Osteoblast (primary cell): ENCODE measurements at places on chromosomes 3 and 15.
A peak's percentile ranks its signal among the peaks of the same experiment; 100 is the strongest.

GRCh38 chr3:56724676-56725075 lies 41.6 kb upstream of the TASOR start:
- DNase-seq: no peak

- DNase-seq: no peak
Observed at GRCh38 chr15:34718681-34719665, 35.8 kb downstream of the GJD2 start.

DNA sequence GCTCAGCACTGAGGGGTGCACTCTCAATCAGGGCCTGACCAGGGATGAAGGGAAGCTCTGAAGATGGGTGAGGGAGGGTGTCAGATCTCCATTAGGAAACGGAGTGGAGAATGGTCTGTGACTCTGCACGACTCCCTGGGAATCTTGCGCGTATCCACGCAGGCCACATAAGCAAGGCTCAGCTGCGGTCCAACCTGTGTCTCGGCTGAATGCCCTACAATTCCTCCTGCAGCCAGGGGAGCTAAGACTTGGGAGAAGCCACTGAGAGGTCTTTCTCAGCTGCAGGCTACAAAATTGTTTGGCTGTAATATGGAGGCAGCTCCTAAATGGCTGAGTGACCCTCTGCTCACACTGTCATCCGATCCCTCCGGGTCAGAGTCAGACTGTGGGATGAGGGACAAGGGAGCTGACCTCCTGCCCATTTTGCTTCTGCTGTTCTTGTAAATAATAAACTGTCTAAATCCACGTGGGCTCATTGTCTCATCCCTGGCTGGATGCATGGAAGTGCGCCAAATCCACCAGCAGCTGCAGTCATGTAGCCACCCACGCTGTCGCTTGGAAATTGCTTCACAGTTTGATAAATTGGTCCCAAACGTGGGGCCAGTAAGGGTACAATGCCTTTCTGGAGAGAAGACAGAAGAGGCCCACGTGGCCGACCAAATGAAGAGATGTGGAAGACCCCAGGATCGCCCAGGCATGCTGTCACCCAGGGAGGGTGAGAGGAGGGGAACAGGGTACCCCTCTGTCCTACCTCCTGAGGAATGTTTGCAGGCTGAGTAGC lies 30.5 kb downstream of the ALS2CL start:
- peak; percentile 71 for DNase-seq

GRCh38 chr15:33032053-33032452 lies 162.5 kb downstream of the FMN1 start:
- DNase-seq: peak; percentile 44

DNA sequence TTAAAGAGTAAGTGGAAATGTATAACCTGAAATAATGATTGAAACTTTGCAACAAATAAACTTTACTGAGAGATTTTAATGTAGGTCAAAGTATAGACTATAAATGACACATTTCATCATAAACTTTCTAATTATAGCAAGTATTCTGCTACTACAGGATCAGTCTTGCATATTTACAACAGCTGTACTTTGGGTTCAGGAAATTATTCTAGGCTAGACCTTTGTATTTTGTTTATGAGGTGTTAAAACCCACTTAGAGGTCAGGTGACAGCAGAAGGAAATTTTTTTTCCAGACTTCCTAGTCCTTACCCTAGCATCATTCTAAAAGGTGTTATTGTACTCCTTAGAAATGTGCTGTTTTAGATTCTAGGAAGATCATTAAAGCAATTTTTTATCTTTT lies 2.3 kb downstream of the RNF7 start:
- DNase-seq: no peak

DNA sequence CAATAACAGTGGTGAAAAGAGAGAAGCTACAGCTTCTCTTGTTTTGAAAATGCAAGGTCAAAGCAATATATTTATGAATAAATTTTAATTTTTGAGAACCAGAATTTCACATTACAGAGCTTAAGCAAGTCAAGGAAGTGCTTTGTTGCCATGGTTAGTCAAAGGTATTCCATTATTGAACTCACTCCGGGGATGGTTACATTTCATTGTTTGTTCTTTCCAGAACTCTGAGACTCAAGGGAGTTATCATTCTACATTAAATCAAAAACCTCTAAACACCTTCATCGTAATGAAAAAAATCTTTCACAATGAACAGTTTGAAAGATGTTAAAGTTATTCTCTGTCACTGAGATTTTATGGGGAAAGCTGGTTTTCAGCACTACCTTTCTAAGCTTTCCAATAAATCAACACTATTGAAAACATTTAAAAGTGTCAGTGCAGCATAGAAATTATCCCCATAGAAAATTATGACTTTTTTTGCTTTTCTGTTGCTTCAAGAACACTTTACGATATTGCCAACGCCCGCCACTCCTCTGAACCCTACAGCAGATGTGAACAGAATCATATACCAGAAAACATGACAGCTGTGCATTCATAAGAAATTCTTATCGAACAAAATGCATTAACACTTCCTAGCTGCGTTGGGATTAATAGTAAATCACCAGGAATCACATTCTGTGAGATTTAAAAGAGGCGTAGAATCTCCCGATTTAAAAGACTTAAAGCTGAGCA lies 83.0 kb downstream of the OTOL1 start:
- DNase-seq: no peak

DNA sequence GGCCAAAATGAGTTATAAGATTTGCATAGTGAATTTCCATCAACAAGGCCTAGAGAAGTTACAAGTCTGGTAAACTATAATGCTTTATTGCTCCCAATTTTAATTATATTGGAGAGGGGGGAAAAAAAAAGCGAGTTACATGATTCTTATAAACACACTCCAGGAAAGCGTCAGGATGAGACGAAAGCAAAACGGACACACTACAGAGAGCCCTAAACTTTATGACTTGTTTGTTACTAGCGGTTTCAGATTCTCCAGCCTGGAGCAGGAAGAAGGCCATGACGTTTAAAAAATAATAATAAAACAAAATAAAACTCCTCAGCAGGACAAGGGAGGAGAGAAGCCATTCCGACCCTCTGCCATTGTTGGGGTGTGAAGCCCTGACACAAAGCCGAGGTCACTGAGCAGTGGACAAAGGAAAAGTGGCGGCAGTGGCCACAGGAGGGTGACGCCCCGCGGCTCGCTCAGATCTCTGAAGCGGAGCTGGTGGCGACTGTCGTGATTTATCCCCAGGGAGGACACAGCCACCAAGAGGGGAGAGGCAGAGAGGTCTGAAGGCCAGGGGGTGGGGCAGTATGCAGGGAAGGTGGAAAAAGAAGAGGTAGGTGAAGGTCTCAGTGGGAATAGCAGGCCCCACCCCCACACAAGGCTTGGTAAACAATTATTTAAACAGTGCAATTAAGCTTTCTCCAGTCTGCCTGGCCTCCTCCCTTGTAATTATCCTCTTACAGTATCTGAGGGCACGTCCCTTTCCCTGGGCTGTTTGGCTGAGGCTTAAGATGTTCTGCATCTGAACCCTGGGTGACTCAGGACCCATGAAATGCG lies 45.3 kb downstream of the ADAMTS9 start:
- DNase-seq: no peak

DNA sequence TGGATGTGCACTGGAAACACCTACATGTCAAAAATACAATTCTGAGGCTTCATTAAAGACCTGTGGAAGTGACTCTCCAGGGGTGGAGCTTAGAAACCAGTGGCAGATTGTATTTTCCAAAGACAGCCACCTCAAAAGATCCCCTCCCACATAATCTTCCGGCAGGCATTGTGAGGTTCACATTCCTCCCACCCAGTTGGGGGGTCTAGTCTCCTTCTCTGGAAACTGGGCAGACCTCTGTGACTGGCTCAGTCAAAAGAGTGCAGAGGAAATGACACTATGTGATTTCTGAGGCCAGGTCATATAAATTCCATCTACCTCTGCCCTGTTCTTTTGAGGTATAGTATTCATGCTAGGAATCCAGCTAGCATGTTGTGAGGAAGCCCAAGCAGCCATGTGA lies 1.9 kb upstream of the CFAP92 start:
- peak; percentile 41 for DNase-seq

DNA sequence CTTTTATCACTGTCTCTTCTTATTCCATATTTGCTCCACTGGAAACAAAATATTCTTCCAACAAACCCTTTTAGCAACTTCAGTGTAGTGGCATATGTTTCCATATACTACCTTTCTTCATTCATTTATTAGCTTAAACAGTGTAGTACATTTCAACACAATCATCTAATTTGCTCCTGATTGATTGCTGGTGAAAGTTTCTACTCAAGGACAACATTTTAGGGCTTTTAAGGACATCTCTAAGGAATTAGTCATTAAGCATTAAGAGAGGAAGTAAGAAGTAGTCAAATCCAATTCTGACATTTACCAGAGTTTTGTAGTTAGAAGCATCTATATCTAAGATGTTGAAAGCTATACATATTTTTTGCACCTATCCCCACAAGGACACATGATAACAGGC lies 55.8 kb downstream of the RSRC1 start:
- no peak for DNase-seq

GRCh38 chr15:63466378-63467192 lies 37.8 kb upstream of the USP3 start:
- peak; percentile 89 for DNase-seq

GRCh38 chr3:31255007-31255581 lies 277.6 kb upstream of the STT3B start:
- no peak for DNase-seq

DNA sequence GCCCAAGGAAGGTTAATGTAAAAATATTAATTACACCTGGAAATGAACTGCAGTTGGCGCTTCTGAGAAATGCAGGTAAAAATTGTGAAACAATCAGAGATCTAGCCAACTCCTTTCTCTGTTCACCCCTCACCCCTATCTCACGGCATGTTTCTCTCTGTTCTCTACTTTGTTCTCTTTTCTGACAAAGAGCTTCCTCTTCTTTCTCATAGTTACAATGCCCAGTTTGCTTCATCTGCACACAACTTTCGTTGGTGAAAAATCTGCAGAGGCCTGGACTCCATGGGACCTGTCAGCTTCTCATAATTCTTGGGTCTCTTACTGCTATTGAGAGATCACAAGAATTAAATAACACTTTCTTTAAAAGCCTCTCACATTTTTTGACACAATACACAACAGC lies 212.9 kb upstream of the LRRN1 start:
- no peak for DNase-seq

- no peak for DNase-seq
Observed at GRCh38 chr15:36075333-36075732, 504.1 kb upstream of the CDIN1 start.

DNA sequence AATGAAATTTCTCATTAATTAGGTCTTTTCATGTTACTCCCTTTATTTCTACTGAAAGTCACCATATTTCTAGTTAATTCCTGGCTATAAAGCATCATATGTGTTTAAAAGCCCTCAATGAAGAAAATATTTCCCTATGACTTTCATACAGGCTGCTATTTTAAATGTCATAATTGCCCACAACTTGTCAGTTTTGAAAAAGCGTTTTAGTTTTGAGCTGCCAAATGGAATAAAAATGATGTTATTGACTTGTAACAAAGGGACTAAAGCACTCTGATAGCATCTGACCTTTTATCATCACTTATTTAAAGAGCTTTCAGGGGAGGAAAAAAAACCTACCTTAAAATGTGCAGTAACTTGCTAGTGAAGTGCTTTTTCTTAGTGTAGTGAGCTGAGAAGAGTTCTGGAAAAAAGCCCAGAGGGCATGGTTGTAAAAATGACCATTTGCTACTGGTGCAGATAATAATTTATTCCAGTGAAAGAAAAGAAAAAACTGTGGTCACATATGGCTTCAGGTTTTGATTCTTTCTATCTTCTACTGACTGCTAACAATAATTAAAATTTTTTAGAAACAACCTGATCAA lies 877.2 kb downstream of the CADM2 start:
- no peak for DNase-seq

GRCh38 chr15:68374168-68374745 lies 57.7 kb downstream of the ITGA11 start:
- DNase-seq: no peak
